CD4-positive, alpha-beta T cell (primary cell): ENCODE measurements at places on chromosomes 1 and 21. TPM values are rescaled to one million over a fixed set of nuclear protein-coding genes. Genes with fewer than 3 reads are reported as not detected.

DNA sequence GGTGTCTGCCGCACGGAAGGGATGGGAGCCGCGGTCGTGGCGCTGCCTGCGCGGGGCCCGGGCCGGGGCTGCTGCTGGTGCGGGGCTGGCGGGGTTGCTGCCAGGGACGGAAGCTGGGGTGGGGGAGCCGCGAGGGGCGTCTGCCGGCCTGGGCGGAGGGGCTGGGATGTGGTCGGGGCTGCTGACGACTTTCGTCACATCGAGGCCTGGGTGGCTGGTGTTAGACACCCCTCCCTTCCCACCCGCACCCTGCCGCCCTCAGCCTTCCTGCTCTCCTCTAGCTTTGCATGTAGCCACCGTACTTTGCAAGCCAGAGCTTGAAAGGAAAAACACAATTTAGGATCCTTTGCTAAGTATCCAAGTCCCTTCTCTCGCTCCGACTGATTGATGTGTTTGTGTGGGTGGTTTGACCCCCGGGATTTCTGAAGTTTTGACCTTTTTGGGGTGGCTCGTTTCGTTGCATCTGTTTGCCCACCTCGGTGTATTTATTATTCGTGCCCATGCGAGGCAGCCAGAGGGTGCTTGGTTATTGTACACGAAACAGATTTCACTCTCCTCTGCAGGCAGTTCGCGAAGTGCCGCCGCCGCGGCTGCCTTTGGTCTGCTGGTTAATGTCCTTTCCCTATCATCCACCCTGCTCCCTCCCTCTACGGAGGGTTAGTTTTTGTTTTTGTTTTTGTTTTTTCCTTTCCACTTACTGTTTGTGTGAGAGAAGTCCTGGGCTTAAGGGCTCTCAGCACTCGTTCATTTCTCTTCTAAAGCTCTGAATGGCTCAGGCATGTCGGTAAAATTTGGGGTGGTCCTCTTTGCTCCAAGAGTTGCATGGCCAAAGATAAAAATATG, 868 bp downstream of the C1orf21 start:
- peaks cover 60% of the 10 kb centered on the region for H3K27me3 ChIP-seq
- no peak overlapping the region for H3K27ac ChIP-seq
- H3K36me3 ChIP-seq, result no peaks in the 10 kb centered on the region
- peak overlapping the region; percentile 53 for H3K4me3 ChIP-seq

DNA sequence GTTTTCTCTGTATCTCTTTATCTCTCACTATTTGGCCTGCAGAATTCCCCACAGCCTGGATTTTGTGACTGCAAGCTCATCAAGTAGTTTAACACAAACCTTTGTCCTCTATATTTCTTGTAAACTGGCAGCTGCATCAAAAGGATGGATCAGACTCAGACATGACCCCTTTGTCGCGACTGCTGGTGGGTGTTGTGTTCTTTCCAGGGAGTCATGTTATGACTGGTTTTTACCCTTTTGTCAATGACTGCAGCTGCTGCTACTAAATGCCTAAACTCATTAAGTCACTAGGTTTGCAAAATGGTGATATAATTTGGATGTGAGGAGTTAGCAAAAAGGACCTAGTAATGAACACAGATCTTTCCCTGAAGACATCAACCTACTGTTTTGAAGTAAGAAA, 10.2 kb upstream of the TOMM20 start:
- no peaks in the 10 kb centered on the region for H3K27me3 ChIP-seq
- no peak overlapping the region for H3K27ac ChIP-seq
- peaks cover 71% of the 10 kb centered on the region for H3K36me3 ChIP-seq

DNA sequence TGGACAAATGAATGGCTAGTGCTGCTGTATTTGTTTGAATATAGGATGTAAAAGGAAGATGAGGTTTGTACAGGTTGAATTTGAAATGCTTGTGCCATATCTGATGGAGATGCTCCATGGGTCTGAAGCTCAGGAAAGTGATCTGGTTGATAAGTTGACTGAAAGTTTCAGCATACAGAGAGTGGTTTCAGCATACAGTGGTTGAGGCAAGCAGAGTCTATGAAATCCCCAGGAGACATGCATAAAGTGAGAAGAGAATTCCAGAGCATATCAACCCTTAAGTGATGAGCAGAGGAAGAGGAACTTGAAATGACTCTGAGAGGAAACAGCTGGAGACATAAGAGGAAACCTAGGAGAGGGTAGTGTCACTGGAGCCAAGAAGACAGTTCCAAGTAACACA, 21.7 kb downstream of the TCHHL1 start:
- H3K27ac ChIP-seq, result no peak overlapping the region
- no peaks in the 10 kb centered on the region for H3K4me1 ChIP-seq
- no peak overlapping the region for H3K4me3 ChIP-seq
- no peak for DNase-seq

DNA sequence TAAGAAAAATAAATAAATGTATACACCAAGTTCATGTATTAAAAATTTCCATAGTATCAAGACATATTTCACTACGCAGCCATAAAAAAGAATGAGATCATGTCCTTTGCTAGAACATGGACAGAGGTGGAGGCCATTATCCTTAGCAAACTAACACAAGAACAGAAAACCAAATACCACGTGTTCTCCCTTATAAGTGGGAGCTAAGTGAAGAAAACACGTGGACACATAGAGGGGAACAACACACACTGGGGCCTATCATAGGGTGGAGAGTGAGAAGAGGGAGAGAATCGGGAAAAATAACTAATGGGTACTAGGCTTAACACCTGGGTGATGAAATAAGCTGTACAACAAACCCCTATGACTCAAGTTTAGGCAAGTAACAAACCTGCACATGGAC, 552.4 kb upstream of the PBX1 start:
- no peaks in the 10 kb centered on the region for H3K4me1 ChIP-seq
- H3K27ac ChIP-seq, result no peak overlapping the region
- H3K4me3 ChIP-seq, result no peak overlapping the region

- H3K4me1 ChIP-seq, result peaks cover under 1% of the 10 kb centered on the region
- H3K36me3 ChIP-seq, result peaks cover 3% of the 10 kb centered on the region
- H3K27me3 ChIP-seq, result no peaks in the 10 kb centered on the region
These were observed 235.2 kb downstream of the SDCCAG8 start for GRCh38 chr1:243490748-243491686.

DNA sequence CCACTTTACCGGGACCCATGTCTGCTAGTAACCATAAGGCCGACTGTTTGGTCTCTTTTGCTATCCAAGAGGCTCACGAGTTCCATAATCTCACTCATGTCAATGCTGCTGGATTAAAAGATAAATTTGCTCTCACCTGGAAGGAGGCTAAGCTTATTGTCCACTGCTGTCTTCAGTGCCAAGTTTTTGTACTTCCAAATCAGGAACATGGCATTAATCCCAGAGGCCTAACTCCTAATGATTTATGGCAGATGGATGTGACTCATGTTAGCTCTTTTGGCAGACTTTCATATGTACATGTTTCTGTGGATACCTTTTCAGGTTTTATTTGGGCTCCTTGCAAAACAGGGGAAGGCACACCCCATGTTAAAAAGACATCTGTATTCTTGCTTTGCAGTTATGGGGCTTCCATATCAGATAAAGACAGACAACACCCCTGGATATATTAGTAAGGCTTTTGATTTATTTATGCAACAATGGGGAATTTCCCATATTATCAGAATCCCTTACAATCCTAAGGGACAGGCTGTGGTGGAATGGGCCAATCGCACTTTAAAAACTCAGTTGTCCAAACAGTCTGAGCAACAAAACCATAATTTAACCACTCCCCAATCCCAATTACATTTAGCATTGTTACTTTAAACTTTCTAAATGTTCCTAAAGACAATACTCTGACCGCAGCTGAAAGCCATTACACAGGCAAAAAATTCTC, 162.7 kb downstream of the IER5 start:
- no peaks in the 10 kb centered on the region for H3K4me1 ChIP-seq
- DNase-seq, result no peak
- H3K27ac ChIP-seq, result no peak overlapping the region
- no peak overlapping the region for H3K4me3 ChIP-seq

DNA sequence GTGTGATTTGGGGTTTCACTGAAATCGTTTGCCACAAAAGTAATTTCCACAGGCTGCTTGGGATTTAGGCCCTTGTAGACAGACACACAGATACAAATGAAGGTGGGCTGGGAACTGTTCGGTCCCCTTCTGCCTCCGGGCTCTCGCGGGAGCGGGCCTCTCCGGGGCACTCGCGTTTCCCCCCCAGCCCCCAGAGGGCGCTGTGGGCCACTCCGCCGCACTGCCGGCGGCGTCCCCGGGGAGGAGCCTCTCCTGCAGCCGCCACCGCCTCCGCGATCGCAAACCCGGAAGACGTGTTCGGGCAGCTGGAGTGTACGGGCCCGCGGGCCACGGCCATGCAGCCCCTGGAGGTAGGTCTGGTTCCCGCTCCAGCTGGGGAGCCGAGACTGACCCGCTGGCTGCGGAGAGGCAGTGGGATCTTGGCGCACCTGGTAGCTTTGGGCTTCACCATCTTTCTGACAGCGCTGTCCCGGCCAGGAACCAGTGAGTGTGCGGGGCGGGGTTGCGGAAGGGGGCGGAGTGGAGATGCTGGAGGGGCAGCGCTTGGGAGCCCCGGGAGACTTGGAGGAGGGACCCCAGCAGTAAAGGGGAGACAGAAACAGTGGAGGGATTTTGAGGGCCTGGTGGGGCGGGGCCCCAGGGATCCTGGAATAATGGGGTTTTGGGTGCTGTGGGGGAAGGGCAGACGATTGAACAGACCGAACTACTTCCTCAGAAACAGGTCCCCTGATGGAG, at the start of gene CYB561D1:
Gene CYB561D1, plus strand, starts transcription at position 290 of the 735 bp plus-strand sequence. Its CDS starts 46 bp downstream, at position 336.
- peaks cover 62% of the 10 kb centered on the region for H3K4me1 ChIP-seq
- H3K36me3 ChIP-seq, result peaks cover 44% of the 10 kb centered on the region
- H3K27ac ChIP-seq, result peak within 1 kb of the TSS; percentile 59
- no peaks in the 10 kb centered on the region for H3K27me3 ChIP-seq
- DNase-seq, result peak; percentile 83

- H3K4me3 ChIP-seq, result no peak overlapping the region
- H3K36me3 ChIP-seq, result peaks cover 15% of the 10 kb centered on the region
- H3K27me3 ChIP-seq, result no peaks in the 10 kb centered on the region
- H3K27ac ChIP-seq, result no peak overlapping the region
These were observed 22.0 kb downstream of the PANK4 start for GRCh38 chr1:2504225-2504948.

GRCh38 chr1:59316497-59317128, 19.7 kb downstream of the FGGY start:
- DNase-seq, result no peak
- H3K27me3 ChIP-seq, result no peaks in the 10 kb centered on the region
- H3K27ac ChIP-seq, result no peak overlapping the region
- H3K4me1 ChIP-seq, result no peaks in the 10 kb centered on the region

DNA sequence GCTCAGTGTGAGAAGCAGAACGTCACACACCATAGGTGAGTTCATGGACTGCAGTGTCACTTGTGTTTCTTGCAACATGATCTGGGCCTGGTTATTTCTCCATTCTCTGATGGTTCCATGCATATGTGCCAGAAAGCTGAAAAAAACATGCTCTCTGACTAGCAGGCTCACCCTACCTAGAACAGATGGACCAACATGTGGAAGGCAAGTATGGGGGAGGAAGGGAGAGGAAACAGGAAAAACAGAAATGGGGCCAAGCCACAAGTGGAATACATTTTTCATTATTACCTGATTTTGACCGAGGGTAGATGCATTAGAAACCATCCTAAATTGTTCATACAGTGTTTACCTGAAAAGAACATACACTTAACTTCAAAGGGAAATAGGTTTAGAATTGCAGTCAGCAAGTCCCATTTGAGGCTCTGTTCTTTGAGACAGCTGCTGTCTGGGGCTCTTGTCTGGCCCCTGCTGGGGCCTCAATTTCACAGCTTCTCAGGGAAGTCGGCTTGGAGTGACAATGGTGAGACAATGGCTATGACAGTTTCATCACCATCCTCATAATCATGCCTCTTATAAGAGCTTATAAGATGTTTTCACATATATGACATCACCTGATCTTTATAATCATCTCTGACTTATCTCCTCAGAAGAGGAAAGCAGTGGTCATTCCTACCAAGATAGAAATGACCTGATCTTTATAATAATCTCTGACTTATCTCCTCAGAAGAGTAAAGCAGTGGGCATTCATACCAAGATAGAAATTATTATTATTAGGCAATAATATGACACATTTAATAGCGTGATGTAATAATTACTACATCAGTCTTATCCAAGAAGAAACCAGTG, 327.3 kb downstream of the SIPA1L2 start:
- no peaks in the 10 kb centered on the region for H3K4me1 ChIP-seq
- DNase-seq, result no peak
- H3K27ac ChIP-seq, result no peak overlapping the region
- no peak overlapping the region for H3K4me3 ChIP-seq
- no peaks in the 10 kb centered on the region for H3K36me3 ChIP-seq
- H3K27me3 ChIP-seq, result no peaks in the 10 kb centered on the region

DNA sequence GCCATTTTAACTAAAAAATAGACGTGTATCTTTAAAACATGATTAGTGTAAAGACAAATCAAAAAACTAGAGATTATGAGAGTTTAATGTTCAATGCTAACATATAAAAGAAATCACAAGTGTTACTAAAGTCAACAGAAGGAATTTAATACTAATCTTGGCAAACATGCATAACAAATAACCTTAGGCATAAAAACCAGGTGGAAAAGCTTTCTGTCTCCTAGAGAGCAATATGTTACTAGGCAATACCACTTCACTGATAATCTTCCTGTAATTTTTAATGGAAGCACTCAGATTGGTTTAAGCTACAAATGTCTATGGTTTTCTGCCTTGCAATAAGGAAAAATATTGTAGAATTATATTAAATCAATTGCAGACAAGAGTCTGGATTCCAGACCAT, 121.9 kb downstream of the NME7 start:
- DNase-seq, result no peak
- H3K27me3 ChIP-seq, result no peaks in the 10 kb centered on the region
- no peaks in the 10 kb centered on the region for H3K36me3 ChIP-seq
- no peak overlapping the region for H3K4me3 ChIP-seq

DNA sequence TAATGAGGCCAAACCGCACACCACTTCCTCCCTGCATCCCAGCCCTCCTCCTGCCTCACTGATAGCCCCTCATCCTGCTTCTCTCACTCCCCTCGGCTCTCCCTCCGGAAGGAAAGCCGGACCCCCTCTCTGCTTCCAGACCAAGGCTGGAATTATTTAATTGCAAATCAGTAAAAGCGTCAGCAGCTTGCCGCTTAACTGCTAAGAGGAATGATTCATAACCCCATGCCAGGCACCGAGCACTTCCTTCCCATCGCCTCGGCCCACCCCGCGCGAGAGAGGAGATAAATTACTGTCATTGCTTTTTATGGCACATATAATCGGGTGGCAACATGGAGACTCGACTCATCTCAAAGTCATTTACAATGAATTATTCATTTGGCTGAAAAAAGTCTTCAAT, 77.3 kb downstream of the UBIAD1 start:
- H3K4me1 ChIP-seq, result peaks cover 10% of the 10 kb centered on the region
- H3K4me3 ChIP-seq, result no peak overlapping the region
- no peak overlapping the region for H3K27ac ChIP-seq
- DNase-seq, result no peak
- no peaks in the 10 kb centered on the region for H3K27me3 ChIP-seq

Gene RPTN
- not detected for total RNA-seq

Gene ANGPTL3
- total RNA-seq, result not detected

Gene SPATA21
- total RNA-seq, result not detected

Gene FMO5
- 0.67 TPM for total RNA-seq

Gene CASQ2
- total RNA-seq, result not detected

Gene INSRR
- total RNA-seq, result not detected

Gene DIRAS3
- total RNA-seq, result not detected

Gene HUNK
- total RNA-seq, result not detected

Gene OPTC
- total RNA-seq, result not detected

Gene FAM151A
- total RNA-seq, result not detected

Gene NR1I3
- total RNA-seq, result not detected

Gene OBSCN
- 80.8 TPM for total RNA-seq
